ENCODE measurements at places on chromosomes 1 and 21.
A peak's percentile ranks its signal among the peaks of the same experiment; 100 is the strongest.

GRCh38 chr1:87224201-87224600 lies 104.5 kb upstream of the LMO4 start:
- DNase-seq: no peak

DNA sequence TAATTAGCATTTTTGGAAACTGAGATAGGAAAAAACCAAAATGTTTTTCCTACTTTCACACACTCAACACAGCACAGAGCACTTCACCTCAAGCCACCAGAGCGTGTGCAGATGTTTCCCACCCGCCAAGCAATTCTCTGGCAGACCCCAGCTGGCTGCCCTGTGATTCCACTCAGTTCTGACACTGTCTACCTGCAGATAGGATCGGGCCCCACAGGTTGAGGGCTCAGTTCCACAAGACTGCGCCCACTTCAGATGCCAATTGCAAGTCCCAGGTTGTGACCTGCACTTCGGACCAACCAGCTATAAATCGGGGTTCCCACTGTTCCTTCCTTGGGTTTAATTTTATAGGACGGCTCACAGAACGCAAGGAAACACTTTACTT lies 9.9 kb downstream of the KIAA1614 start:
- DNase-seq: no peak

DNA sequence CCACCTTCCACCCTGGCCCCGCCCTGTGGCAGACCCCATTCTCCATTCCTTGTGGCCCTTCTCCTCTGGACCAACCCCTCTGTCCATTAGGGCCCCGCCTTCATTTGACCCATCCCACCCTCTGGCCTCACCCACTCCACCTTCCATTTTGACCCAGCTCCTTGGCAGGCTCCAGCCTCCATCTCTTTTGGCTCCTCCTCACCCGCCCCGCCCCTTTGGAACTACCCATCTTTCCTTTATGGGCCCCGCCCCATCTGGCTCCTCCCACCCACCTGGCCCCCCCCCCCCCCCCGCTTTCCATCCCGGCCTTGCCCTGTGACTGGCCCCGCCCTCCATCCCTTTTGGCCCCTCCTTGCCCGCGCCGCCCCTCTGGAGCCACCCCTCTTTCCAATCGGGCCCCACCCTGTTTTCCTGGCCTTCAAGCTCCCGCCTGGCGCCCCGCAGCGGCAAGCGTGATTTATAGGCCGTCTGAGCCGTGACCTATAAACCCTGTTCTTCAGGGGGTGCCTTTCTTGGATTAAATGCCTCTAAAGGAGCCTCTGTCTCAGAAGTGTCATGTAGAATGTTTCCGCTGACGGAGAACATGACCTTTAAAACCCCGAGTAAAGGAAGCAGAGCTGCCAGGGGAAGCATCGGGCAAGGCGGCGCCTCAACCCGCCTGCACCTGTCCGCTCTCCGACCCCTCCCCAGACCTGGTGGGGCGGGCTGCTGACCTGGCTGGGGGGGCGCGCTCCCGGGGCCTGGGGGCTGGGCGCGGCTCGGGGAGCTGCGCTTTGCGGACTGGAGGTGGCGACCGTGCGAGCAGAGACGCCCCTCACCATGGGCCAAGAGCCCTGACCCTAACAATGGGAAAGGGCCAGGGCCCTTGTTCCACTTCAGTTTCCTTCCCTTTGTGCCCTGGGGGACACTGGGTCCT lies 178.0 kb downstream of the CAMTA1 start:
- DNase-seq: peak; percentile 93

- DNase-seq: no peak
Observed at GRCh38 chr1:59412718-59413326, 115.9 kb downstream of the FGGY start.

DNA sequence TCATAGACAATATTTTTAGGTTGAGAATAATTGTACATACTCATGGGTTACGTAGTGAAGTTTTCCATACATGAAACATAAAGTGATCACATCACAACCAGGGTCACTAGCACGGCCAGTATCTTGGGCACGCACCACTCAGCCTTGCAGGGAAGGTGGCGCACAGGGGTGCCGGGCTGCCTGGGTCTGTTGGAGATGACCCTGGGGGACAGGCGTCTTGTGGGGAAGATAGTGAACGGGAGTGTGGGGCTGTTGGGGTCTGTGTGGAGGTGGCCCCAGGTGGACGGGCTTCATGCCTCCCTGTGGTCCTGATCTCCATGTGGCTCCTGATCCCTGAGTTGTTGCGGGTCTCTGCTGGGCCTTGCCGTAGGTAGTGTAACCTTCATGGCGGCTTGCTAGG lies 38.3 kb upstream of the PRSS38 start:
- no peak for DNase-seq

GRCh38 chr1:244049162-244050013 lies 1.7 kb upstream of the ZBTB18 start:
- DNase-seq: peak; percentile 38

GRCh38 chr1:77018311-77018710 lies 151.0 kb downstream of the ST6GALNAC5 start:
- DNase-seq: no peak

DNA sequence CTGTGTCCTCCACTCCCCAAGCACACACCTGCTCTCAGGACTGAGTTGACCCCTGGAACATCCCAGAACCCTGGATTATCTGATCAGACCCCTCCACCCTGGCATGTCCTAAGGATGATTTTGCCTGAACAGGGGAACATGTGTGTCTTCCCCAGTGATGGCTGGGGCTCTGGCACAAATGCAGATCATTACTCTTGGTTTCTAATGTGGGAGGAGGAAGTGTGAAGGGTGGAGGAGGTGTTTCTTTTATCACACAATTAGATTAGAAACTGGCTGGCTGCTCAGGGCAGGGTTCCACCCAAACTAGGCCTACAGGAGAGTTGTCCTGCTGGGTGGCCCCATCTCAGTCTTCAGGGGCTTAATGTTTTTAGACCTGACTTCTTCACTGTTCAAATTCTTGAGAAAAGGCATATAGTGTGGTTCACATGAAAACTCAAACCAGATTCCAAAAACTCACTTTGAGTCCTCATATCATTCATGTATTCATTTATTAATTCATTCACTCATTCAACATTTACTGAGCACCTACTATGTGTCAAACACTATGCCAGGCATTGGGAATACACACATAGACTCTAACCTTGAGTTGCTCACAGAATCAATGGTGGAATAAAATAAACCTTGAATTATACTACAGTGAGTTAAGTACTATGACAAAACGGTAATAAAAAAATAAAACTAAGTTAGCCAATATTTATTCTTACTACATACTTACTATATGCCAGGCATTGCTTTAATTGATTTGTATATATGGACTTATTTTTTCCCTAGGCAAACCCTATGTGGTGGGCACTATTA lies 221.8 kb upstream of the JUN start:
- DNase-seq: no peak

DNA sequence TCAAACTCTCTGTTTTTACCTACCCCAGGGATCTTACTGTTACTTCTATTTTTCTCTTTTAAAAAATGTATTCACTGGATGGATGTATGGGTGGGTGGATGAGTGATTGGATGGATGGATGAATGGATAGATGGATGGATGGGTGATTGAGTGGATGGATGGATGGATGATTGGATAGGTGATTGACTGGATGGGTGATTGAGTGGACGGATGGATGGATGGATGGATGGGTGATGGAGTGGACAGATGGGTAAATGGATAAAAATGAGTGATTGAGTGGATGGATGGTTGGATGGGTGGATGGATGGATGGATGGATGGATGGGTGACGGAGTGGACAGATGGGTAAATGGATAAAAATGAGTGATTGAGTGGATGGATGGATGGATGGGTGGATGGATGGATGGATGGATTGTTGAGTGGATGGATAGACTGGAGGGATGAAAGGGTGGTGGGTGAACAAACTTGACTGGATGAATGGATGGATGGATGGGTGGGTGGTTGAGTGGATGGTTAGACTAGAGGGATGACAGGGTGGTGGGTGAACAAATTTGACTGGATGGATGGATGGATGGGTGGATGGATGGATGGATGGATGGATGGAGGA lies 118.0 kb upstream of the ZBTB40 start:
- no peak for DNase-seq

- DNase-seq: no peak
Observed at GRCh38 chr1:60841116-60842046, 241.0 kb upstream of the NFIA start.

- DNase-seq: peak; percentile 78
Observed at GRCh38 chr1:205335692-205336091, 14.1 kb upstream of the NUAK2 start.

- no peak for DNase-seq
Observed at GRCh38 chr1:119367432-119368124, 1.0 kb upstream of the HAO2 start.
